Femur (tissue), 1 donor: ENCODE measurements at places on chromosomes 1 and 21.
A peak's percentile ranks its signal among the peaks of the same experiment; 100 is the strongest.

DNA sequence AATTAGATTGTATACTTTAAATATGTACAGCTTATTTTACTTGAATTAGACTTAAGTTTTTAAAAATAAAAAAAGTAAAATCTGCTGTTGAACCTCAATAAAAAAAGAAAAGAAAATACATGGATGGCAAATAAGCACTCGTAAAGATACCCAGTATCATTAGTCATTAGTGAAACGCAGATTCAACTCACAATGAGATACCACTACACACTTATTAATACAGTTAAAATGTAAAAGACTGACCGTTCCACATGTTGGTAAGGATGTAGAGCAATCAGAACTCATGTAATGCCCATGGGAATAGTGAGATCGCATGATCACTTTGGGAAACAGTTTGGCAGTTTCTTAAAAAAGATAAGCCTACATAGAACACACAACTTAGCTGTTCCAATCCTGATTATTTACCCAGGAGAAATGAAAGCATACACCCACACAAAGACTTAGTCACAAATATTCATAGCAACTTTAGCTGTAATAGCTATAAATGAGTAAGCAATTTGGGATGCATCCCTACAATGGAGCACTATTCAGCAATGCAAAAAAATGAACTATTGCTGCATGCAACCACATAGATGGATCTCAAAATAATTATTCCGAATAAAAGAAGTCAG, 7.3 kb downstream of the SH2D1B start:
- DNase-seq: no peak

- no peak for DNase-seq
Observed at GRCh38 chr1:53183095-53183990, 13.3 kb upstream of the CPT2 start.

DNA sequence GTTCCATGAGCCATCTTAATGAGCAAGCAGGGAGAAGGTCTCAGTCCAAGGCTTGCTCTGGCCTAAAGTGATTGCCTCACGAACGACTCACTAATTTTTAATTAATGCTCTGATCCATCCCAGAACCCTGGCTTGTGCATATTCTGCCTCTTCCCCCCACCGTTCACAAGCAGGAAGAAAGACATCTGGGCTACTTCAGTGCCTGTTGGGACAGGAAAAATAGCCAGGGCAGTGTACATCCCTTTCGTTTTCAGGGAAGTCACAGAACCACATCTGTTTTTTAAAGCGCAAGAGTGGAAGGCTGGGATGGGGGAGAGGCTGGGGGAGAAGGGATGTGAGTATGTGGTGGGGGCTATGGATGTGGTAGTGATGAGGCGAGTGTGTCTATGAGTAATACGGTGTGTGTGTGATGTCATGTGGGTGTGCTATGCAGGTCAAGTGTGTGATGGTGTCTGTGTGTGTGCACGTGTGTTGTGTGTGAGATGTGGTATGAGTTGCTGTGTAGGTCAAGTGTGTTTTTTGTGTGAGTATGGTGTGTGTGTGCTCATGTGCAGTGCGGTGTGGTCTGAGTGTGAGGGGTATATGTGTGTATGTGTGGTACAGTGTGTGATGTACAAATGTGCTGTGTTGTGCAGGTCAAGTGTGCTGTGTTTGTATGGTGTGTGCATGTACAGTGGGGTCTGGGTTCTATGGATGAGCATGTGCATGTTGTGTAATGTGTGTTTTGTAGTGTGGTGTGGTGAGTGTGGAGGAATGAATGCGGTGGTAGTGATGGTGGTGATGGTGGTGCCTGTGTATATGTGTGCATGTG, 64.9 kb upstream of the SYT6 start:
- peak; percentile 48 for DNase-seq

GRCh38 chr1:89363196-89363595, 663 bp upstream of the GBP6 start:
- DNase-seq: no peak

GRCh38 chr1:31961536-31961935, 23.4 kb upstream of the PTP4A2 start:
- DNase-seq: no peak

- DNase-seq: no peak
Observed at GRCh38 chr1:171138980-171139379, 46.1 kb upstream of the FMO2 start.

DNA sequence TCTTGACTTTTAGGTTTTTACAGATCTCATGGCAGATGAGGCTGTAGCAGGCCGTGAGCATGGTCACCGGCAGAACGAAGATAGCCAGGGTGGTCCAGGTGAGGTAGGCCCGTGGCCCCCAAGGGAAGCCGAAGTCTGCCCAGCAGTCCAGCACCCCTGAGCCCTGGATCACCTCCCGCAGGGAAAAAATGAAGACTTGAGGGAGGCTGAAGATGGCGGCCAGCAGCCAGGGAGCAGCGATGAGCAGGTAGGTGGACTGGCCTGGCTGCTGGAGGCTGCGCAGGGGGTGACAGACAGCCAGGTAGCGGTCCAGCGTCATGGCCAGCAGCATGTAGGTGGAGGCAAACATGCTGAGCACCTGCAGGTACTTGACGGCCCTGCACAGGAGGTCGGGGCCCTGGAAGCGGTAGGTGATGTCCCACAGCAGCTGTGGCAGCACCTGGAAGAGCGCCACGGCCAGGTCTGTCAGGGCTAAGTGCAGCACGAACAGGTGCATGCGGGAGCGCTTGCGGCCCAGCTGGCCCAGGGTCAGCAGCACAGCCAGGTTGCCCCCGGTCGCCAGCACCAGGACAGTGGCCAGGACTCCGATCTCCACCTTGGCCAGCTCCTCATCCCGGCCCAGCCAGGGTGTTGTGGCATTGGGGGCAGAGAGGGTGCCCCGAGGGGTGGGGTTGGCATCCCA, 856 bp downstream of the AVPR1B start:
- no peak for DNase-seq

DNA sequence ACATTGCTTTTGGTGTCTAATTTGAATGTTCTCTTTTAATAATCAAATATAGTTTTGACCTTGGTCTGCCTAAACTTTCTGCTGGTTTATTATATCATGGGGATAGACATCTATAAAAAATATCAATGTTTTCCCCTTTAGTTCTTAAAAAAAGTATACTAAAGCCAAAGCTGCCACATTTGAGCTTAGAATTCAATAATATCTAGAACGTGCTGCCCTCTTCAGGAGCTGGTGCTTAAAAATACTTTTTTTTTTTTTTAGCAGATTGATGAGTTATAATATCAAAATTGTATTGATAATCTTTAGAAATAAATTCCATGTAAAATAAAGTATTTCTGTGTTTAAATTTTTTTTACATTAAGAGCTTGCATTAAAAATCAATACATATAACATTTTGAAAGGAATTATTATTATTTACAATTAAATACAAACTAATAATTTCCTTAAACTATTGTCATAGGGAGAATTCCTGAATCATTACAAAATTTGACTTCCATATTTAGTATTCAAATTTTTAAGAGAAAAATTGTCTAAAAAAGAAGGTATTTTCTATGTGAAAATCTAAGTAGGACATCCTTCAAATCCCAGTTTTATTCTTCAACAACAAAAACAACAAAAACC, 40.1 kb upstream of the ADGRL2 start:
- DNase-seq: no peak

- DNase-seq: no peak
Observed at GRCh38 chr1:92516574-92516973, 29.8 kb upstream of the GFI1 start.

DNA sequence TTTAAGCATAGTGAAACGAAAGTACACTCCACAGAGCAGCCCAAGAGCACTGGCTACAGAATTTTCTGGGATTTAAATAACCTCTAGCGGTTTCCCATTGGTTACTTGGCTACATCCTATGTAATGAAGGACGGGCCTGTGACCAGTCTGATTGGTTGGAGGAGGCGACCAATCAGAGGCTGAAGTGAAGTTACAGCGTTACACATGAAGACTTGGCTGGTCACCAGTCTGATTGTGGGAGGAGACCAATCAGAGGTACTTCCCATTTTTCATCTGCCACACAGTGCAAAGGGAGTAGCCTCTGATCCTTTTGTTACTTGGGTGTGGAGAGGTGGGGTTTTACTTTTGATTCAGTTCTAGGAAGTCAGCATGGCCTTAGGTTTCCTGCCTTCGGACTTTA, 142.7 kb upstream of the SERTAD4 start:
- no peak for DNase-seq

DNA sequence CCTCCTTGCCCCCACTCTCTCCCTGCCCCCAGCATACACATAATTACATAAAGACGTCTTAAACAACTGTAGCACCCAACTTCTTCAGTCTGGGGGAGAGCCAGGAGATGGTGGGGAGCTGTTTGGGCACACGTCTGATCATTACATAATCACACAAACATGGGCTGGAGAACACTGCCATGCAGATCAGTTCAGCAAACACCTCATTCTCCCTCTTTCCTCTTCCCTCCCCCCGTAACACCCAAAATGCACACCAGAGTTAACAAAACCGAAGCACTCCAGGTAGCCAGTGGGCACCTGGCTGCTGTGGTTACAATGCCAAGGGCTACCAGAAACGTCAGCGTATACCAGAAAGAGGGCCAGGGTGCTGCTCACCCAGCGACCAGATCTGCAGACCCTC, 1.6 kb downstream of the HIVEP3 start:
- DNase-seq: no peak

GRCh38 chr1:49854741-49855140, 169.0 kb downstream of the AGBL4 start:
- no peak for DNase-seq

DNA sequence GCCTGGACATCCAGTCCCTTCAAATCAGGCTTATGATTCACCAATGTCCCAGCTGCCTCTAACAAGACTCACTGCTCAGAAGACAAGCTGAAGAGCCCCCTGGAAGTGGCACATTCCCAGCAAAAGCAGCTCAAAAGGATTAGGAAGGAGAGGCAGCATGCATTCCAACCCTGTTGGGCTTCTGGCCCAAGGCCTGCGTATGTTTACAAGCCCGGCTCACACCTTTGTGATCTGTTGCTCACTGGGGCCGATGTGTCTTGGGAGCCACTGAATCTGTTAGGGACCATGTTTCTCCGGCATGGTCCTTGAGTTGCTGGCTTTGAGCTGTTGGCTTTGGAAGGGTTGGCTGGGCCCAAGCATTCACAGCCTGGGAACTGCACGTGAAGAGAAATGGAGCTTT, 81.2 kb upstream of the C1orf174 start:
- DNase-seq: no peak

GRCh38 chr1:83978056-83978455, 20.9 kb downstream of the TTLL7 start:
- DNase-seq: no peak

- no peak for DNase-seq
Observed at GRCh38 chr1:194103101-194103500, 916.7 kb upstream of the B3GALT2 start.

DNA sequence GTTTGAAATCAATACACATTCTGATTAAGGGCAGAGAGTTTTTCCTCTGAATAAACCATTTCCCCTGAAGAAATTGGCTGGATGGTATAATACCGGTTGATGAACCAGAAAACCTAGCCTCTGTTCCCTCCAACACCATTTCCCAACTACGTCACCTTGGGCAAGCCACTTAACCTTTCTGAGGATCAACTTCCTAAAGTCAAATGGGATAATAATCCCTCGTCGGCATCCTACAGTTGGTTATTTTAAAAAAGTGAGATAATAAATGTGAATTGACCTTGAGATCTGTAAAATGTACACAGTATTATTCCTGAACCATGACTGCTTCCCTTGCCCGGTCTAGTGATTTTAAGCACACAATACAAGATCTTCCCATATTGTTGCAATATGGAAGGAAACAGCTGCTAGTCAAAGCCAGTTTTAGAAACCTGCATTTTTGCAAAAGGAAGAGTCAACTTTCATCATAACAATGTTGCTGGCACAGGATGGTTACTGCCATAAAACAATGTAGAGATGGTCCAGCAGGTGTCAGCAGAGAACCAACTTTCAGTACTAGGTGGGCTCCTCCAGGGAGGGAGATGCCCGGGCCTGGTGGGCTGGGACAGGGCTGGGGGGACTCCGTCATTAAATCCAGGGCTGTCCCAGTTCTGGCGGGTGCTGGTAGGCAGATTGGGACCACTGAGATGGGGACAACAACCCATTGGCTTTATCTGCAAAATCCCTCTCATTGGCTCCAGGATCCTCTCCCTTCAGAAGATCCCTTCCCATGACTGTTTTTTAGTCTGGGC, 5.2 kb upstream of the HLX start:
- DNase-seq: peak; percentile 78

- no peak for DNase-seq
Observed at GRCh38 chr21:39728341-39728740, 16.6 kb upstream of the IGSF5 start.

DNA sequence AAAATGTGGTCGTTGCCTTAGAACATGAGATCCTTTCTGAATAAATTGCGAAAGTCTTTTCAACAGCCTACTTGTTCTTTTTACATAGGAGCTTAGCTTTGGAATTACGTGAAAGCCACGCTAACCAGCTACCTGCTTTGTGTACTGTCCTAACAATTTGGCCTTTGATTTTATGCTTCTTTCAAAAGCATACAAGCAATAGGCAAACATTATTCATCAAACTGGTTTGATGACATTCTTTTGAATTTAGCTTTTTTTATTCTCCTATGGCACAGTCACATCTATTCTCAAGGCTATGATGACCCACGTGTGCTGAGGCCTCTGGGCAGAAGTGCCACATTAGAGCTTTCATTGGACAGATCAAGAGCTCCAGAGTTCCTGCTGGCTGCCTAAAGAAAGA, 178.0 kb upstream of the DPT start:
- no peak for DNase-seq

- no peak for DNase-seq
Observed at GRCh38 chr1:200774735-200775444, 36.2 kb downstream of the CAMSAP2 start.

GRCh38 chr1:226882631-226883409, 12.4 kb downstream of the PSEN2 start:
- no peak for DNase-seq

- DNase-seq: no peak
Observed at GRCh38 chr1:40399984-40400704, 26.6 kb downstream of the SMAP2 start.

- DNase-seq: peak; percentile 84
Observed at GRCh38 chr1:8314346-8315280, 3.3 kb upstream of the SLC45A1 start.

DNA sequence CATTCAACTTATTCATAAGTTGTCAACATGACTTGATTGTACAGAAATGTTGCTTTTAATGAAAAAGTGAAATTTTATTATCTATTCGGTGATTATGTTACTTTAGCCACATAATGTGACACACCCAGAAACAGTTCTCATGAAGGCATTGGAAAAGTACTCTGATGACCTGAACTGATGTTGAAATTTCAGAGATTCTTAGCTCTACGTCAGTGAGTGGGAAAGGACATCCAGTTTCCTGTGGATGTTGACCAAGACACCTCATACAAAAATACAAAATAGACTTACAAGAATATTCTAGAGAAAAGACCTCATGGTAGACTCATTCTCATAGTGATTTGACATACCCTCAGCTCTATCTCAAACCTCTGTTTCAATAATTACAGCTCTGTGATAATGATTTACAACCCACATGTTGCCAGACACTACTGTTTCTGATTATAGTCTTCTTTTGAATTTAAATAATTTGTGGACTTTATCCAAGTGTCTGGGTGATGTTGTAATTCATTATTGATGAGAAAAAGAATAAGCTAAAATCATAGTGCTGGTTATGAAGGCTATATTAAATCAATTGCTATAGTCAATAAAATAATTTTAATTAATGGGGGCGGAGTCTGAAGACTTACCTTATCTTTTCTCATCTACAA, 37.3 kb downstream of the KCNK2 start:
- no peak for DNase-seq

GRCh38 chr1:113041569-113042284, 31.3 kb upstream of the LRIG2 start:
- DNase-seq: no peak
